Activated T-helper 9 cell treated with anti-CD3 and anti-CD28 coated beads, Interleukin-2, amount 50 U/mL, for 16 hours (primary cell): ENCODE measurements at places on chromosomes 16 and 17.

DNA sequence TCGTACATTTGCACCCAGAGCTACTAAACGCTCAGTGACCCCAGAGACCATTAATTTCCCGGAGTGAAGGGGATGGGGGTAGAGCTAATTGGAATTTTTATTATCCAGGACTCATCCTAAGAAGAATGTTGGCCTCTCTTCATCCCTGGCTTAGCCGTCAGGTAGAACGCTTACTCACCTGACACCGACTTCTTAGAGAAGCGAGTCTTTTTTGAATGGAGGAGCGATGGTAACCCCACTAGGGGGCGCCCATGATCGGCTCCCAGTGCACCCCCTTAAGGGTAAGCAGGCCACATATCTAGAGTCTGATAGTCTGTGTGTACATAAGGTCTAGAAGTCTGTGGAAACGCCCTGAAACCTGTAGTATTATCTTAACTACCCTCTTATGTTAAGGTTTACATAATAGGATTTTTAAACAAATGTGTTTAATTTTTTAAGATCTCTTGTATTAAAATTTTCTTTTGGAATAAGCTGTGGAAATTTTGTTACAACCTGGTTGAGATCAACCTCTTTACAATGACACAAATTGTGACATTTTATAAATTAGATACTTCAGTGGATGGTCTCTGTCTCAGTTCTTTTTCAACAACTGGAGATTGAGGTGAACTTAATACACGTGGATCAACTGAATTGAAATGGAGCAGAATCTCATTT lies 229.8 kb downstream of the CPPED1 start:
- peak; percentile 46 for DNase-seq

DNA sequence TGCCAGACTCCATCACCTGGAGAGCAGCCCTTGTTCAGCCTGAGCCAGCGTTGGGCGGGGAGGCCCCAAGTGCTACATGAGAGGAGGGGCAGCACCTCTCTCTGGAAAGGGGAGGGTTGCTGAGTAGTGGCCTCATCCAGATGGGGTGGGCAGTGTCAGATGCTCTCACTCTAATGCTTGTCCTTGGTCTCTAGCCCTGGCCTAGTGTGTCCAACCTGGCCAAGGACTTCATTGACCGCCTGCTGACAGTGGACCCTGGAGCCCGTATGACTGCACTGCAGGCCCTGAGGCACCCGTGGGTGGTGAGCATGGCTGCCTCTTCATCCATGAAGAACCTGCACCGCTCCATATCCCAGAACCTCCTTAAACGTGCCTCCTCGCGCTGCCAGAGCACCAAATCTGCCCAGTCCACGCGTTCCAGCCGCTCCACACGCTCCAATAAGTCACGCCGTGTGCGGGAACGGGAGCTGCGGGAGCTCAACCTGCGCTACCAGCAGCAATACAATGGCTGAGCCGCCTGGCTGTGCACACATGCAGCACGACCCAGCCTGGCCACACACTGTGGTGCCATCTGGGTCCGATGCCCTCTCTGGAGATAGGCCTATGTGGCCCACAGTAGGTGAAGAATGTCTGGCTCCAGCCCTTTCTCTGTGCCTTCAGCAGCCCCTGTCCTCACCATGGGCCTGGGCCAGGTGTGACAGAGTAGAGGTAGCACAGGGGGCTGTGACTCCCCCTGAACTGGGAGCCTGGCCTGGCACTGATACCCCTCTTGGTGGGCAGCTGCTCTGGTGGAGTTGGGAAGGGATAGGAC lies 4.3 kb downstream of the CTRL start:
- no peak for DNase-seq

- peak; percentile 87 for DNase-seq
These were observed at the start of gene BRCA1 for GRCh38 chr17:43125133-43125966. BRCA1 (minus strand) TSS chr17:43125364; CDS start chr17:43124096, 1,268 bp downstream.

DNA sequence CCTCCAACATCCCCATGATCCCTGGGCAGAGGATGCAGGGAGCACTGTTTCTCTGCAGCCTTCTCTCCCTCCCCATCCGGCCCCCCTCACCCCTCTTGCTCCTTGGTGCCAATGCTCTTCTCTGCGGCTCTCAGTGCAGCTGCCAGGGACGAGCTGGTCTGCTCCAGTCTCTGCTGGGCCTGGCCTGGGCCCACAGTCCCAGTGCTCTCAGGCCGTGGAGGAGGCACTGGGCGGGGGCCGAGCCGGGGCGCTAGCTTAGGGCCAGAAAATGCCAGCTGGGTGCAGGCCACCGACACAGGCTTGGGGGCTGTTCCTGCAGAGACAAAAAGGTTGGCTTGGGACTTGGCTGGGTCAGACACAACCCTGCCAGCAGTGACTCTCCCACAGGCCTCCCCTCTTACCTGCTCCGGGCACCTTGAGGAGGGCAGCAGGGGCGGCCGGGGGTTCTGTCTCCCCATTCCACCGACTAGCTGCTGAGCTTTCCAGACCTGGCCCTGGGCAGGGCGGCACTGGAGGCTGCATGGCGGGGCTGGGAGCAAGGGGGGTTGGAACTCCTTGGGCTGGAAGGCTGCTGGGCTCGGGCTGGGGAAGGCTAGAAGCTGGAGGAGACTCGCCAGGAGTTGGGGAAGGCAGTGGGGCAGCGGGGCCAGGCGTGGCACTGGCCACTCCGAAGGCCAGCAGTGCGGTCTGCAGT lies 13.8 kb downstream of the CASKIN2 start:
- no peak for DNase-seq

- DNase-seq: no peak
These were observed 2.4 kb upstream of the SLC47A2 start for GRCh38 chr17:19718613-19719354.

DNA sequence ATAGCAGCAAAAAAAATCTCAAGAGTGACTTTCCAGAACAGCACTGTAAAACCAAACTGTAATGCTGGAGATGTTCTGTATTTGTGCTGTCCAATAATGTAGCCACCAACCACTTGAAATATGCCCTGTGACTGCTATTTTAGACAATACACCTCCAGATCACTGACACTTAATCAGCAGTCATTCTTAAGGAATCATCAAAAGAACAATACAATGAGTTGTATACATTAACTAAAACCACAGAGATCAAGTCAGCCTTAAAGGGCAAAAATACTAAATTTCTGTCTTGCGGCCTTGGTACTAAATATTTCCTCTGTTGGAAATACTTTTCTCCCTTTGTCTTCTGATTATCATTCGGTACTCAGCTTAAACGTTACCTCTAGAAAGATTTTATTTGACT lies 33.6 kb upstream of the ANKFY1 start:
- no peak for DNase-seq

GRCh38 chr16:51615141-51615540 lies 464.1 kb upstream of the SALL1 start:
- DNase-seq: no peak

DNA sequence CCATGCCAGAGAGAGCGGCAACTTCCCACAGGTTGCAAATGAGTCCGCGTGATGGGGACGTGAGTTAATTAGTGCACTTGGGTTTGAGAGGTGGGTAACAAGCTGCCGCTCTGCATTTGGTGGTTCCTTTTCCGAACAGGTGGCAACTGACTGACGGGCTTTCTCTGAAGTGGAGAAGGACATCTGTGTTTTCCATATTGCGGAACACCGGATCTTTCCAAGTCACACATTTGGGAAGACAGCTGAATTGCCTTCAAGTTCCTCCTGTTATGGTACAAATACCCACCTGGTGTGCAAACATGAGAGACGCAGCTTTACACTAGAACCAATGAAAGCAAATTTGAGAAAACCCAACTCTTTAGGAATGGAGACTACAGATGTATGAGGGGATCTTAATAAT lies 451.3 kb upstream of the ZFHX3 start:
- no peak for DNase-seq

GRCh38 chr16:2520097-2520783 lies at the start of gene AMDHD2:
AMDHD2 (plus strand) TSS chr16:2520371; CDS start chr16:2520459, 88 bp downstream.
- DNase-seq: peak; percentile 82

- DNase-seq: no peak
These were observed 787 bp downstream of the NT5C start for GRCh38 chr17:75130632-75131277.

DNA sequence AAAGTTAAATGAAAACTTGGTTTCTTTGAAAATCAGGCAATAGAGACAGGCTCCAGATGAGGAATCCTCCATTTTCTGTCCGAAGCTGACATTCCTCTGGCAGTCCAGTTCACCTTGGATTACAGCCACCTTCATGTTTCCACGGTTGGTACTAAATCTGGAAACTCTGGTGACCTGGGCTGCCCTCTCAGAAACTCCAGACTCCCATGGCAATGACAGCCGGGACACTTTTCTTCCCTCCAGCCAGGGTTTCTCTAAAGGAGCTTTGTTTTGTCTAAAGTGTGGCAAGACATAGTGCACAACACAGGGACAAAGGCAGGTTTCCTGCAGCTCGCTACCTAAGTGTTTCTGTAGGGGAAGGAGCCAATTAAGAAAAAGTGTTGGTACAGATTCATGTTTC lies 36.0 kb downstream of the CLUAP1 start:
- DNase-seq: no peak

DNA sequence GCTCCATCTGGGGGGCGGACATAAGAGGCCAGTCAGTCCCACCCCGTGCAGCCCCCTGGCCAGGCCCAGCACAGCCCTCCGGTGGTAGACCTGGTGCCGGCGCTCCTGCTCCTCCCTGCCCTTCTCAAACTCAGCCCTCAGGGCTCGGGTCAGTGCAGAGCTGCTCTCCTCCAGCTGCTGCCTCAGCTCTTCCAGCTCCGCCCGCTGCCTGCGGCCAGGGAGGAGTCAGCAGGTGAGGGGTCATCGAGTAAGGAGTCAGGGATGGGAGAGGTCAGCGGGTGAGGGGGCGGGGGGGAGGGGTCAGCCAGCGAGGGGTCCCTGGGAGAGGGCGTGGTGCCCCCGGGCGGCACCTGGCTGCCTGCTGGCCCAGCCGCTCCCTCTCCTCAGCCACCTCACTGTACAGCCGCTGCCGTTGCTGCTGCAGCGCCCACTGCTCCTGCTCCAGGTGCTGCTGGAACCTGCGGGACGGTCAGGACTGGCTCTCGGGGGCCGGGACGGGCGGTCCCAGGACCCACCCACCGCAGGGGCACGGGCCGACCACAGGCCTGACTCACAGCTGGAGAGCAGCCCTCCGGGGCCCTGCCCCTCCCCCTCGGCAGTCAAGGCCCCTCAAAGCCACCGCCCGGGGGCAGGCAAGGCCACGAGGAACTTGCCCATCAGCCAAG lies 26.5 kb upstream of the AATK start:
- no peak for DNase-seq

DNA sequence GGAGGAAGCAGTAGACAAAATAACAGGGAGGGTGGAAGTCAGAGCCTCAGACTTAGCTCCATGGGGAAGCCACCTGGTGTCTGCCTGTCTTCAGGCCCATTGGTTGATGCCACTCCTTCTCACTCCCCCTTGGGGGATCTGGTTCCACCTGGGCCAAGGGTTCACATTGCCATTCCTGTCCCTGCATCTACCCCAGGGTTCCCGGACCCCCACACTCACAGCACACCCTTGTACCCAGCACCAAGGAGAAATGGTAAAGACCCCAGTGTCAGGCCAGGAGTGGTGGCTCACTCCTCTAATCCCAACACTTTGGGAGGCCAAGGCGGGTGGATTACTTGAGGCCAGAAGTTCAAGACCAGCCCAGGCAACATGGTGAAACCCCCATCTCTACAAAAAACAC lies 1.0 kb upstream of the CA7 start:
- no peak for DNase-seq

- no peak for DNase-seq
These were observed 44.7 kb upstream of the KCNJ16 start for GRCh38 chr17:70030371-70030770.

GRCh38 chr17:57779706-57780105 lies 34.6 kb upstream of the CCDC182 start:
- no peak for DNase-seq

DNA sequence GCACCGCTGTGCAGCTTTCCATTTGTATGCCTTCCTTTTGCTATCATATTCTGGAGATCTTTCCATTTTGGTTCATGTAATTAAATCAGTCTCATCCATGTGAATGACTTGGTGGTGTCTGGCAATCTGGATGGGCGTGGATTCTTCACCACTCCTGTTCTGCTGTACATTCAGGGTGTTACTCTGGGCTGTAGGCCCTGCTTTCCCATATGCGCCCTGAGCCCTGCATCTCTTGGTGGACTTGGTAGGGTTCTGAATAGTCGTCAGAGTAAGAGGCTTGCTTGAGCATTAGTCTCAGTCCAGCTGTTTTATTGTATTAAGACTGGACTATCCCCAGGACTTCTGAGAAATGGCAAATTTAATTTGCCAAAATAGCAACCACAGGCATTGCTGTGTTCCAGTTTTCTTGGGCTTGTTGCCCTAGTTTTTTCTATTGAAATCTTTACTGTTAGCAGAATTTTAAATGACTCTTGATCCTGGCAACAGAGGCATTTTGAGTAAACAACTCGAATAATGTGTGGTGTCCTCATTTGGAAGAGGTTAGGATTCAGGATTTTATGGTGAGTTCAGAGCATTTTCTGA lies 14.9 kb downstream of the BANP start:
- DNase-seq: no peak

- peak; percentile 67 for DNase-seq
These were observed 878 bp downstream of the HEXIM1 start for GRCh38 chr17:45149037-45149668.

- DNase-seq: no peak
These were observed 485 bp upstream of the GDPD3 start for GRCh38 chr16:30113711-30114333.

GRCh38 chr17:48240562-48241130 lies 133.1 kb downstream of the SNX11 start:
- DNase-seq: no peak

- DNase-seq: no peak
These were observed 10.3 kb downstream of the CD300LB start for GRCh38 chr17:74520790-74521480.

- no peak for DNase-seq
These were observed 279.8 kb downstream of the UTP18 start for GRCh38 chr17:51540151-51540550.

DNA sequence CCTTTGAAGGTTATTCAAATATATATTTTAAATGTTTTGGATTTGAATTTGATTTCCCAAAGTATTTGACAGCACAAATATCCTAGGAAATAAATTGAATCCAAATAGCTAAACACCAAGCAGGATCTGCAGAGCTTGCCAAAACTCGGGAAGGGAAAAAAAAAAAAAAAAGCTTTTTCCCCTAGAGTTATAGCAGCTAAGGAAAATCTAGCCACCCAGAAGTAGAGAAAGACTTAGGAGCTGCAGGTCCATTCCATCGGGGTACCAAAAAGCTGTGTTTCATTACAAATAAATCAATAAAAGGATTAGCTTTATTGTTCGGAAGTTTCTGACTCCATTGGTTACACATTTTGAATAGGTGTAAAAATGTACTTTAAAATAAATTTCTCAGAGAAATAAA lies 19.3 kb downstream of the HSF5 start:
- no peak for DNase-seq

GRCh38 chr16:10314811-10315210 lies 71.0 kb upstream of the ATF7IP2 start:
- no peak for DNase-seq

DNA sequence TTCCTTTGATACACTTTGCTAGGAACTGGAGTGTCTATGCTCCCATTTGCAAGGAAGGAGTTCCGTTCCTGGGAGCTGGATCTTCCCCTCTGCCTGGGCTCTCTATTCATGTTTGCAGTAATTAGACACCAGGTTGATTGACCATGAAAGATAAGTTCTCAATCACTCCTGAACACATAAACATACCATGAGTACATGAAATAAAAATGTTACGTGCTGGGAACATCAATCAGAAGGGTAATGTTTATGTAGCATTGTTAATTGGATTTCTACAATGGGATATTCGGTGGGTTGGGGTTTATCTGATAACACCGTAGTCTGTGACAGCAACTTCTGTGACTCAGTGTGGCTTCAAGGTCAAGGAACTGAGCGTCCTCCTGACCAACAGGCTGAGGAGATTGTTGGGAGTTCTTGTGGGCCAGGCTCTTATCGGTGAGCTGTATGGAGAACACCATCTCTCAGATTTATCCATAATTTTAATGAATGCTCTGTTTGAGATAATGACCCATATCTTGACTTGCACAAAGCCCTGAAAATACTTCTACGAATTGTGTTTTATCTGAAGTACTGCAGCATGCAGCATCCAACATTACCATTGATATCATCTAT lies 136.4 kb downstream of the NPIPB5 start:
- no peak for DNase-seq
